ENCODE measurements at places on chromosomes 13 and 19. TPM values are rescaled to one million over a fixed set of nuclear protein-coding genes. Genes with fewer than 3 reads are reported as not detected.
A peak's percentile ranks its signal among the peaks of the same experiment; 100 is the strongest.

The GRWD1 gene
- 77.3 TPM for total RNA-seq

The PRR36 gene
- 4.4 TPM for total RNA-seq

The ZNF223 gene
- 11.3 TPM for total RNA-seq

The PTGER1 gene
- 0.74 TPM for total RNA-seq

The PLPPR3 gene
- total RNA-seq: 5.1 TPM

The ZFP82 gene
- total RNA-seq: 3.6 TPM

The TTC9B gene
- total RNA-seq: not detected

The HSH2D gene
- 0.23 TPM for total RNA-seq

DNA sequence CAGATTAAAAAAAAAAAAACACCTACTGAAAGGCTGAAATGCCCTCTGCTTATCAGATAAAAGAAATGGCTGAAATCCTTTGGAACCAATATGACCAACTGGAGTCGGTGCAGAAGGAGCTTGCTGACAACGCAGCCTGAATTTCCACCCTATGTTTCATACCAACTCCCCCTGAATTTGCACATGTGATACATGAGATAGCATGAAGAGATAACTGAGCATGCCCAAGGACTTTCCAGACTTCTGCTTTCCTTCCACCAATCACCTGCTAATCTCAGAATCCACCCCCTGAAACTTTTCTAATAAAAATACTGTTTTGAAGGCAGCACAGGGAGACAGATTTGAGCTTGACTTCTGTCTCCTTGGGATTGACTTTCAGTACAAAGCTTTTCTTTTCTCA lies 32.2 kb upstream of the WDFY2 start:
- no peaks in the 10 kb centered on the region for H3K27me3 ChIP-seq
- H3K4me3 ChIP-seq: no peak overlapping the region
- no peaks in the 10 kb centered on the region for H3K36me3 ChIP-seq

GRCh38 chr13:91313581-91313980 lies 33.9 kb upstream of the MIR17HG start:
- no peak overlapping the region for H3K4me3 ChIP-seq
- H3K36me3 ChIP-seq: no peaks in the 10 kb centered on the region
- no peak for DNase-seq
- H3K27ac ChIP-seq: no peak overlapping the region
- H3K4me1 ChIP-seq: no peaks in the 10 kb centered on the region
- no peaks in the 10 kb centered on the region for H3K27me3 ChIP-seq

DNA sequence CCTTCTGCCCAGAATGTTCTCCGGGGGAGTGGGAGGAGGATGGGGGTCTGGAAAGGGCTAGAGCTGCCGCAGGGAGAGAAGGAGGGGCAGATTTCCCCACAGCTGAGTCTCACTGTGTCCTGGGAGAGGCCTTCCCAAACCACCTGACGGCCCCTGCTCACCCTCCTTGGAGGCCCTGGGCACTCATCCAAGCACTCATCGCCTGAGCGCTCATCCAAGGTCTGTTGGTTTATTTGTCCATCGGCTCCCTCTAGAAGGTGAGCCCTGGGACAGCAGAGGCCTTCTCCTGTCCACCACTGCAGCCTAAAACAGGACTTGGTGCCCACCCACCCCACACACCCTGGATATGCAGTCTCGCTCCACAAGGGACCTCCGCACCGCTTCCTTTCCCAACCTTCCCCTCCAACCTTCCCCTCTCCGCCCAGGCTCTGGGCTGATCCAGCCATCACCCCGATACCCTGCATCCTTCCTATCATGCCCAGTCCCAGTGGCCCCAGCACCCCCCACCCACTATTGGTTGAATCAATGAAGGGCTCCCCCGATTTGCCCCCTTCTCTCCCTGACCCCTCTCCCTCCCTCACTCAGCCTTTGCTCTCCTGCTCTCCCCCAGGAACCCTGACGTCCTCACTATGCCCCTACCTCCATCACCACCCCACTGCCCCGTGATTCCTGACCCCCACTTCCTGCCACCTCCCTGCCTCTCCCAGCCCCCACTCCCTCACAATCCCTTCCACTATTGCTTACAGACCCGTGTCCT lies 1.7 kb downstream of the UBXN6 start:
- no peak for DNase-seq
- H3K36me3 ChIP-seq: peaks cover 2% of the 10 kb centered on the region
- peak overlapping the region; percentile 70 for H3K27ac ChIP-seq
- H3K27me3 ChIP-seq: no peaks in the 10 kb centered on the region
- peak overlapping the region; percentile 76 for H3K4me3 ChIP-seq

- no peaks in the 10 kb centered on the region for H3K27me3 ChIP-seq
- no peak overlapping the region for H3K4me3 ChIP-seq
- H3K36me3 ChIP-seq: no peaks in the 10 kb centered on the region
- no peak for DNase-seq
- H3K4me1 ChIP-seq: no peaks in the 10 kb centered on the region
- H3K27ac ChIP-seq: peak overlapping the region; percentile 42
Measured at GRCh38 chr19:10749435-10750384, 31.8 kb downstream of the DNM2 start.

- H3K27ac ChIP-seq: no peak overlapping the region
- no peaks in the 10 kb centered on the region for H3K36me3 ChIP-seq
- no peak for DNase-seq
- no peaks in the 10 kb centered on the region for H3K27me3 ChIP-seq
Measured at GRCh38 chr19:23095418-23095817, 21.4 kb upstream of the ZNF730 start.

DNA sequence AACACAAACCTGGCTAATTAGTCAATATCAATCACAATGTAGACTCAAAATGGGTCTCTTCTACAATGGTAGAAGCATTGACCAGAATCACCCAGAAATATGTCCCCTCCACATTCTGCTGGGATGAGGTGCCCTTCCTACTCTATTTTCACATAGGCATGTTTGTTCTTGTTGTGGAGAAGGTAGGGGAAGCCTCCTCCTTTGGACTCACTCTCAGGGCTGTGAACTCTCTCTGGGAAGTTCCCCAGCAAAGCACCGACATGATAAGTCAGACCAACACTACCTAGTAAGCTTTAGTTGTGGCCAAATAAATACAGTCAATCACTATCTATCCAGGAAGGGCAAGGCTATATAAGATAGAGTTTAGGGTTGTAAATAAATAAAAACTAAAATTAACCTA lies 194.5 kb upstream of the UBL3 start:
- DNase-seq: no peak
- no peak overlapping the region for H3K27ac ChIP-seq
- H3K4me3 ChIP-seq: no peak overlapping the region

DNA sequence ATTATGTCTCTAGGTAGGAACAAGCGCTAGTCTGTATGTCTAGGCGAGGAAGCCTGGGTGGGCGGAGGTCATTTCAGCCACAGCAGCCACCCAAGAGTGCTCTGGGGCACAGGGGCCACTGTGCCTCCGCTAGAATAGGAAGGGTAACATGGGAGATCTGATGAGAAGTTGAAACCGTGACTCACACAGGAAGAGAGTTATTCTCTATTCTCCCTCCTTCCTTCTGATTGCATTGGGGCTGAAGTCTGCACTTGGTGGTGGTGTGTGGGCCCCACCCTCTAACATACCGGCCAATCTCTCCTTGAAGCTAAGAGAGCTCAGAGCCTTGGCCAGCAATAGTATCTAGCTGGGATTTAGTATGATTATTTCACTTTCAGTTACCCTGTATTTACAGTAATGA lies 20.3 kb upstream of the GGACT start:
- no peaks in the 10 kb centered on the region for H3K36me3 ChIP-seq
- no peak overlapping the region for H3K27ac ChIP-seq
- no peak overlapping the region for H3K4me3 ChIP-seq
- DNase-seq: no peak
- H3K27me3 ChIP-seq: no peaks in the 10 kb centered on the region

- no peaks in the 10 kb centered on the region for H3K36me3 ChIP-seq
- DNase-seq: no peak
- no peaks in the 10 kb centered on the region for H3K4me1 ChIP-seq
- H3K27ac ChIP-seq: no peak overlapping the region
- no peak overlapping the region for H3K4me3 ChIP-seq
Measured at GRCh38 chr13:28251466-28251865, 113.1 kb downstream of the PAN3 start.

GRCh38 chr19:55339889-55340783 lies 460 bp downstream of the KMT5C start:
- peaks cover 3% of the 10 kb centered on the region for H3K36me3 ChIP-seq
- peak overlapping the region; percentile 95 for H3K27ac ChIP-seq
- no peaks in the 10 kb centered on the region for H3K27me3 ChIP-seq
- DNase-seq: peak; percentile 41
- H3K4me3 ChIP-seq: peak overlapping the region; percentile 67
- H3K4me1 ChIP-seq: peaks cover 10% of the 10 kb centered on the region

- peaks cover 49% of the 10 kb centered on the region for H3K4me1 ChIP-seq
- DNase-seq: peak; percentile 77
- H3K36me3 ChIP-seq: no peaks in the 10 kb centered on the region
Measured at GRCh38 chr13:44052780-44053184, 173.1 kb downstream of the LACC1 start.

- no peaks in the 10 kb centered on the region for H3K4me1 ChIP-seq
- H3K4me3 ChIP-seq: no peak overlapping the region
- DNase-seq: no peak
- no peaks in the 10 kb centered on the region for H3K27me3 ChIP-seq
Measured at GRCh38 chr19:30068528-30069395, 126.7 kb downstream of the URI1 start.

GRCh38 chr13:99280166-99280565 lies 22.0 kb upstream of the GPR18 start:
- H3K27ac ChIP-seq: no peak overlapping the region
- no peaks in the 10 kb centered on the region for H3K4me1 ChIP-seq
- no peak overlapping the region for H3K4me3 ChIP-seq
- DNase-seq: no peak
- H3K36me3 ChIP-seq: no peaks in the 10 kb centered on the region
- H3K27me3 ChIP-seq: no peaks in the 10 kb centered on the region

- H3K4me1 ChIP-seq: no peaks in the 10 kb centered on the region
- no peaks in the 10 kb centered on the region for H3K27me3 ChIP-seq
- no peak overlapping the region for H3K27ac ChIP-seq
- H3K4me3 ChIP-seq: no peak overlapping the region
- no peak for DNase-seq
Measured at GRCh38 chr13:101036546-101036945, 362.0 kb upstream of the TMTC4 start.

DNA sequence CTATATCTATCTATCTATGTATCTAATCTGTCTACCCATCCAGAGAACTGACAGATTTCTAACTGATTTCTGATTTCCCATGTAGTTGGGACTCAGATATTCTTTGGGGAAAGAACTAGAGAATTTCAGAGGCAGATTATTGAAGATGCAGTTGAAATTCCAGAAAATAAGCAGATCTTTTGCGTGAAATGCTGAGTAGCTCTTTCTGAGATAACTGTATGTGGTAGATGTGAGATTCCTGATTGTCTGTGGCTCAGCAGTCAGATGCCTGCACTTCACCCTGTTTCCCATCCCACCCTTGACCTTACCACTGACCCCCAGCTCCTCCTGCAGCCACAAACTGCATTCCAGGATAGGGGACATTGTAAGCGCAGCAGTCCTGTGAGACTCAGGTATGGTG lies 61.5 kb downstream of the DGKH start:
- no peak overlapping the region for H3K4me3 ChIP-seq
- no peaks in the 10 kb centered on the region for H3K27me3 ChIP-seq
- H3K4me1 ChIP-seq: peaks cover 21% of the 10 kb centered on the region
- H3K36me3 ChIP-seq: no peaks in the 10 kb centered on the region
- no peak overlapping the region for H3K27ac ChIP-seq

DNA sequence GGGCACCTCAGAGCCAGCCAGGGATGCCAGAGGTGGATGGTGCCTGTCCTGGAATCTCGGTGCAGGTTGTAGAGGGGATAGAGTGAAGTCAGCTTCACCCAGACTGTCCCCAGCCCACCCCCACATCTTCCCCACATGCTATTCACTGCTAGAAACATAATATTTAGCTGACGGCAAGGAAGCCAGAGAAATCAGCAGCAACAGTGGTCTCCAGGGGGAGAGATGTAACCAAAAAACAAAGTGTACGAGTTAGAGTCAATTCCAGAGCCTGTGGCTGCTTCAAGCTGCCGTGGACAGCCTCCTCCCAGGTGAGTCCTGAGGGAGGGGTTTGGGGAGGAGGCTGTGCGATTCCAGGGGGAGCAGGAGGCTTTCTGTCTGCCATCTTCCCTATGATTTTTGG lies 97.6 kb downstream of the ZNF536 start:
- no peak overlapping the region for H3K4me3 ChIP-seq
- H3K27ac ChIP-seq: no peak overlapping the region
- no peak for DNase-seq
- no peaks in the 10 kb centered on the region for H3K36me3 ChIP-seq

GRCh38 chr19:6233827-6234511 lies 45.8 kb downstream of the MLLT1 start:
- H3K27me3 ChIP-seq: no peaks in the 10 kb centered on the region
- H3K27ac ChIP-seq: peak overlapping the region; percentile 42
- H3K4me3 ChIP-seq: no peak overlapping the region
- no peaks in the 10 kb centered on the region for H3K36me3 ChIP-seq

- DNase-seq: no peak
- no peaks in the 10 kb centered on the region for H3K36me3 ChIP-seq
- H3K27ac ChIP-seq: no peak overlapping the region
- H3K4me1 ChIP-seq: peaks cover 13% of the 10 kb centered on the region
- H3K4me3 ChIP-seq: peak overlapping the region; percentile 42
Measured at GRCh38 chr19:54095136-54095858, 5.3 kb downstream of the OSCAR start.

GRCh38 chr19:23075031-23075733 lies 41.6 kb upstream of the ZNF730 start:
- no peaks in the 10 kb centered on the region for H3K27me3 ChIP-seq
- H3K27ac ChIP-seq: no peak overlapping the region
- H3K36me3 ChIP-seq: no peaks in the 10 kb centered on the region
- H3K4me3 ChIP-seq: no peak overlapping the region
- no peak for DNase-seq

GRCh38 chr19:43331435-43332010 lies 22.0 kb upstream of the CD177 start:
- DNase-seq: no peak
- H3K36me3 ChIP-seq: no peaks in the 10 kb centered on the region
- no peak overlapping the region for H3K27ac ChIP-seq
- H3K4me1 ChIP-seq: peaks cover 7% of the 10 kb centered on the region
- no peaks in the 10 kb centered on the region for H3K27me3 ChIP-seq
- H3K4me3 ChIP-seq: no peak overlapping the region

- DNase-seq: no peak
- peak overlapping the region; percentile 47 for H3K4me3 ChIP-seq
- no peaks in the 10 kb centered on the region for H3K27me3 ChIP-seq
- no peaks in the 10 kb centered on the region for H3K36me3 ChIP-seq
Measured at GRCh38 chr19:57319869-57320179, 448 bp upstream of the ZNF543 start.

DNA sequence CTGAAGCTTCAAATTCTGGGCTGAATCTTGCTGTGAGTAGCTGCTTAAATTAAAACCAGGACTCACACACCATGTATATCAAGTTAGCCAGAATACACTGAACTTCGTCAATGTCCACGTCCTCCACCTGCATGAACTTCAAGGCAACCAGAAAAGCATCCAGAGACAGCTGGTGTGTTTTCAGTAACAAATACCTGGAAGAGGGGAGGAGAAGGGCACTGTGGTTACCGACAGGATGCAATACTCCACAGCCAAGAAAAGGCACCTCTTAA lies 20.4 kb downstream of the PROZ start:
- no peak overlapping the region for H3K27ac ChIP-seq
- H3K4me3 ChIP-seq: no peak overlapping the region
- no peaks in the 10 kb centered on the region for H3K4me1 ChIP-seq

GRCh38 chr19:38022791-38023670 lies 116.0 kb downstream of the SIPA1L3 start:
- peaks cover 5% of the 10 kb centered on the region for H3K36me3 ChIP-seq
- H3K4me3 ChIP-seq: no peak overlapping the region
- DNase-seq: no peak
- peak overlapping the region; percentile 59 for H3K27ac ChIP-seq
- peaks cover 28% of the 10 kb centered on the region for H3K4me1 ChIP-seq
- H3K27me3 ChIP-seq: no peaks in the 10 kb centered on the region

GRCh38 chr19:34979819-34980640 lies 16.0 kb upstream of the ZNF792 start:
- no peaks in the 10 kb centered on the region for H3K36me3 ChIP-seq
- peaks cover 8% of the 10 kb centered on the region for H3K4me1 ChIP-seq
- H3K27ac ChIP-seq: no peak overlapping the region
- no peaks in the 10 kb centered on the region for H3K27me3 ChIP-seq
- H3K4me3 ChIP-seq: no peak overlapping the region

Data from Caco-2 (cell line).